SW 1271 (cell line): ENCODE measurements at places on chromosomes 1 and 21.

- DNase-seq, result no peak
These were observed 12.0 kb downstream of the DUSP10 start for GRCh38 chr1:221729771-221730330.

GRCh38 chr1:6971699-6972098 is 186.4 kb downstream of the CAMTA1 start:
- no peak for DNase-seq

GRCh38 chr1:205619376-205619775 is 12.4 kb downstream of the ELK4 start:
- DNase-seq, result no peak

DNA sequence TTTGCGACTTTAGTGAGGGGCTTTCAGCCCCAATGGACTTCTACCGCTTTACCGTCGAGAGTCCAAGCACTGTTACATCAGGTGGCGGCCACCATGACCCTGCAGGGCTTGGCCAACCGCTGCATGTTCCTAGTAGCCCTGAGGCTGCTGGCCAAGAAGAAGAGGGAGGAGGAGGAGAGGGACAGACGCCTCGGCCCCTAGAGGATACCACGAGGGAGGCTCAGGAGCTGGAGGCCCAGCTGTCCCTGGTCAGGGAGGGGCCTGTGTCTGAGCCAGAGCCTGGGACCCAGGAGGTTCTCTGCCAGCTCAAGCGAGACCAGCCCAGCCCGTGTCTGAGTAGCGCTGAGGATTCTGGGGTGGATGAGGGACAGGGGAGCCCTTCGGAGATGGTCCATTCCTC is 8.6 kb upstream of the SLC25A34 start:
- DNase-seq, result no peak

GRCh38 chr1:77553568-77554291 is 128.7 kb downstream of the ZZZ3 start:
- DNase-seq, result no peak

DNA sequence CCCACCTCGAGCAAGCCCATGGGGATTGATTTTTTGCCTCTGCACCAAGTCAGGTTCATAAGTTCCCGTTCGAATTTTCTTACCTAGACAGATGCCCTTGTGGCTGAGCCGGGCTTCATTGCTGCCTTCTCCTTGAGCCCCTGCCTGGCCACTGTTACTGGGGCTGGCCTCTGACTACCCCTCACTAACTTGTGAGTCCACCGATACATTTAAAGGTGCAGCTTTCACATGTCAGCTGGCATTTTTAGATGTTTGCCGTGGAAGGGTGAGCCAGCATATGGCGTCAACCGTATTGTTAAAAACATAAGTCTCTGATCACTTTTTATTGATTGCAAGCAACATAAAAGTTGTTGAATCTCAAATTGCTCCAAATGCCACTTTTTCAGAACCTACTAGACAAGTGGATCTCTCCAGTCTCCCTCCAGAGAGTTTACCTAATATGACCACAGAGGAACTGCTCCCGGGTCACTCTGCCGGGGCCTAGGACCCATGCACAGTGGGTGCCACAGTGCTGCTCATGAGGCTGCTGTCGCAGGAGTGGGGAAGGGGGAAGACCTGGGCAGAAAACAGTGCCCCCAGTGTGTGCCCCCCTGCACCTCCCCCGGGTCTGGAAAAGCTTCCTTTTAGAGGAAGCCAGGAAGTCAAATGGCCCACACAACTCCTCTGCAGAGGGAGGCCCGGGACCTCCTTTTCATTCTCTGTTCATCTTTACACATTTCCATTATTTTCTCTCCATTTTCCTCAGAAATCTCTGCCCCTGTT is 18.8 kb downstream of the MX1 start:
- DNase-seq, result no peak

- no peak for DNase-seq
These were observed 9.8 kb downstream of the RGS18 start for GRCh38 chr1:192167911-192168700.

DNA sequence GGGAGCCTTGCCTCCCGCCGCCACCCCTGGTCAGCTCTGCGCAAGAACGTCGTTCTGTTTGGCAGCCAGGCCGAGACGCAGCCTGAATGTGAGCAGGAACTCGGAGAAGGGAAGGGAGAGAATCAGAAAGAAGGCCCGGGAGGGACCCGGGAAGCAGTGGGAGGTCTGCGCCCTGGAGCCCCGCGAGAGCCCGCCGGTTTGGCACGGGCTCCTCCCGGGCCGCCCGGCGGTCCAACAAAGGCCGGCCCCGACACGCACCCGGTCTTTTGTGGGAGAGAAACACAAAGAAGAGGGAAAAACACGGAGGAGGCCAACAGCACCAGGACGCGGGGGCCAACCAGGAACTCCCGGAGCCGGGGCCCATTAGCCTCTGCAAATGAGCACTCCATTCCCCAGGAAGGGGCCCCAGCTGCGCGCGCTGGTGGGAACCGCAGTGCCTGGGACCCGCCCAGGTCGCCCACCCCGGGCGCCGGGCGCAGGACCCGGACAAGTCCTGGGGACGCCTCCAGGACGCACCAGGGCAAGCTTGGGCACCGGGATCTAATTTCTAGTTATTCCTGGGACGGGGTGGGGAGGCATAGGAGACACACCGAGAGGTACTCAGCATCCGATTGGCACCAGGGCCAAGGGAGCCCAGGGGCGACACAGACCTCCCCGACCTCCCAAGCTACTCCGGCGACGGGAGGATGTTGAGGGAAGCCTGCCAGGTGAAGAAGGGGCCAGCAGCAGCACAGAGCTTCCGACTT is 2.7 kb upstream of the OLIG2 start:
- DNase-seq, result no peak

DNA sequence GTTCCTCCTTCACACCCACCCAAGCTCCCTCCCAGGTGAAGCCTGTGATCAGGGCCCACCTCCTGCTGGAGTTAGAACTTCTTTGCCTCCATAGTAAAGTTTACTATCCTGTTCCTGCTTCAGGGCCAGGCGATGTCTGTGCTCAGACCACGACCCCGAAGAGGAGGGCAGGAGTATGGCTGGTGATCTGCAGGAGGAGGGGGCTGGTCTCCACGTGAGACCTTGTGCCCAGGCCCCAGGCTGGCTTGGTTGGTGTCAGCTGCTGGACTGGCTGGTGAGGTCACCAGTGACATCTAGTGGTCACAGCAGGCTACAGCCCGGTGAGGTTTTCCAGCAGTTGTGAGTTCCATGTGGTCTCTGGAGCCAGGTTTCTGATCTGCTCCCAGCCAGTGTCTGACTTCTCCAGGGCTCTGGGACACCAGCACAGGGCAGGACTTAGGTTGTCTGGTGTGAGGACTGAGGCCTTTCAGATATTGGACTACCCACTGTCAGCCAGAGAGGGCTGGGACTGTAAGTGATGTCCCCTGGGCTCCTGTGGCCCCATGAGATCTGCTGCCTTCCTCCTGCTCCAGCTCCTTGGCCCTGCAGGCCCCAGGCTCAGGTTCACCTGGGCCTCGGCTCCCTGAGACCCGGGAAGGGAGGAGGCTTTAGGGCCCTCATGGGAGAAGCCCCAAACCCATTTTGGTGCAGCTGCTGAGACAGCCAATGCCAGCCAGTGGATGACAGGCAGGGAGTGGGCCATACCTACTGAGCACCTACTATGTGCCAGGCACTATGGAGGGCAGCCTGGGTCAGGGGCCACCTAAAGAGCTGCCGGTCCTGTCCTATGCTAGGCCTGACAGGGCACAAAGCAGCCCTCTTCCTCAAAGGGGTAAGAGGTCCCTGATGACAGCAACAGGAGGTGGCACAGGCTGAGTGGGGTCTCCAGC is 6.0 kb upstream of the UBL4B start:
- DNase-seq, result peak; percentile 43

- DNase-seq, result no peak
These were observed 38.4 kb upstream of the CASZ1 start for GRCh38 chr1:10834770-10835412.

GRCh38 chr1:97050506-97050905 is 328.9 kb downstream of the PTBP2 start:
- peak; percentile 5 for DNase-seq

- no peak for DNase-seq
These were observed 25.0 kb downstream of the HRNR start for GRCh38 chr1:152198982-152199381.

DNA sequence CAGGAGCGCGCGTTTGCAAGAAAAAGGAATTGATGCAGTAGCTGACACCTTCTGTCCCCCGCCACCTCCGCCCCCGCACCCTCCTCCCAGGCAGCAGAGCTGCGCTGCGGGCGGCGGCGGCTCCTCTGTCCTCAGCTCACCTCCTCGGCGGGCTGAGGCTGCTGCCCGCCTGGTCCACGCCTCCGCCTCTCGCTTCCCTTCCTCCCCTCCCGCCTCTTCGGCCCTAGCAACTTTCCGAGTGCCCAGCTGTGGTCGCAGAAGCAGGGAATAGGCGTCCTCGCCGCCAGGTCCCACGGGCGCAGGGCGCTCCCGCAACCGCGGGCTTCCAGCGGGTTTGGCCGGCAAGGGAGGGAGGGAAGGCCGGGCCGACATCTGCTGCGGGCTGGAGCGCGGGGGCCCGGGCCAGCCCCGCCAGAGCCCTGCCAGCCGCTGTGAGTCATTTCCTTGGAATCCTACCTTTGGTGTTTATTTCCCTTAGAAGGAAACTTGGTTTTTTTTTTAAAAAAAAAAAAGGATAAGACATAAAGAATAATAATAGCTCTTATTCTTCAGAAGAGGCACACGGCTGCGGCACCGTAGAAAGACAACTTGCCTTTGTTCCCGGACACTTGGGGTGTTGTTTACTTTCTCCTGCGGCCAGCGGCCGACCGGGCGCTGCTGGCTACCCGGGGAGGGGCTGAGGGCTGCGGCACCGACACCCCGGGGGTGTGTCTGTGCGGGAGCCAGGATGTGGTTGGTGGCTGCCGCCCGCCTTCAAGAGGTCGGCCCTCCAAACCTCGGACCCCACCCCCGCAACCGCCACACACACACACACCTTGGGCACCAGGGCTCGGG is 1.1 kb downstream of the SERTAD4 start:
- DNase-seq, result peak; percentile 76

DNA sequence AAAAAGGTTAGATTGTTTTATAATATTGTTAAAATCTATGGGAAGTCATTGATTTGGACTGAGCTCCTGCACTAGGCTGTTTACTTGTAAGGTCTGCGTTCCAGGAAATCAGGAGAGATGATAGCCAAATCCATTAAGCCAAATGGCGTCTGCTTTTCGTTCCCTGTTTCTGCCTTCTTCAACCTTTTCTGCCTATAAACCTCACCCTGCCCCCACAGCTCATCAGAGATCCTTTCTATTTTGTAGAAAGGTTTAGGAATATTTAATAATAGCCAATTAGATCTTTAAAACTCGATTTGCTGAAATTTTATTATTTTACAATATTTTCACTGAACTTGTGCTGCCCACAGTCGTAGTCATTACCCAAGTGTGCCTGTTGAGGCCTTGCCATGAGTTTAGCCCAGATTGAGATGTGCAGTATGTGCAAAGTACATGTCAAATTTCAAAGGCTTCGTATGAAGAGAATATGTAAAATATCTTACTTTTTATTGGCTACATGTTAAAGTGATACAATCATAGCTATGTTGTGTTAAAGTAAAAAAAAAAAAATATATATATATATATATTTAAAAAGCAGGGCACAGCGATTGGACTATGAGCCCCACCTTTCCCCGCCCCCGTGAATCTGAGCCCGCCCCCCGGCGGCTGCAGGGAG is 444 bp upstream of the IARS2 start:
- peak; percentile 8 for DNase-seq

DNA sequence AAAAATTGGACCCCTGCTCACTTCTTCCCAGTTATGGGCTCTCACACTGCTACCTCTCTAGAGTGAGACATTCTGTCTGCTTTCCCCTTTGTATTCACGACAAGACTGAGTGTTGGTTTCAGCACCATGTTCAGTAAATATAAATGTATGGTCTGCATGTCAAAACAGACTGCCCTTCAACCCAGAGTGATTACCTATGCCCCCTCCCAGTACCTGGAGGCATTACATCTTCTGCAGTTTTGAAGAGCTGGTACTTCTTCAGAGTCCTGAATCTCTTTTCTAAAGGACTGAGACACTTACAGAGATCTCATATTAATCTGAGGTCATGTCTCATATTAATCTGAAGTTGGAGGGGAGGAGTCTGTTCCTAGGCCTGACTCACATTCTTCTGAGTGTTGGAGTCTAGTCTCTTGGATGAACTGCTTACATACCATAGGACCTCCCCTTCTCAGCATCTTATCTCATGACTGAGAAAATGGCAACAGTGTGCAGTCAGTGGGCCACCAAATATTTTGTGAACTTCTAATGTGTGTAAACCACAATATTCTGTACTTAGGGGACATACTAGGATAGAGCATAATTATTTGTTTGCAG is 80.3 kb downstream of the RGL1 start:
- no peak for DNase-seq

GRCh38 chr1:215380566-215380965 is 186.5 kb upstream of the KCTD3 start:
- no peak for DNase-seq

DNA sequence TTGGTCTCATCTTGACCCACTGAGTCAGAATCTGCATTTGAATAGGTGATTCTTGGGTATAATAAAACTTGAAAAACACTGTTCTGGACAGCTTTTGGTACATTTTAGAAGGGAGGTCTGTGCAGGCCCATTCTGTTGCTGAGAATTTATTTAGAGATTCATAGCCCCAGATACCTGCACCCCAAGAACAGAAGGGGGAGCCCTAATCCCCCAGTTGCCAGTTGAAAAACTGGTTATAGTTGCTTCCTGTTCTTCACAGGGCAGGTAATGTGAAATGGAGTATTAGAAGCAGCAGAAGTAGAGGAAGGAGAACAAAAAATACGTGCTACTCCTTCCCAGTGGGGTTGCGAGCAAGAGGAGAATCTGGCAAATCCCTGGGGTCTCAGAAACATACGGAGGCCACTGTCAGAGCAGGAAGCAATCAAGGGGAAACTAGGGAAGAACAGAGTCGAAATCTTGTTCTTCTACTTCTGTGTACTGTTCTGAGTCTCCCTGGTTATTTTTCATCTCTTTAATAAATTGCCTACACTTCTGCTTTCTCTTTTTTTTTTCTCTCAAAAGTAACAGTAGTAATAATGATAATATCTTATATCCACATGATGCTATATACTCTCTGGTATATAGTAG is 4.6 kb upstream of the CLCA2 start:
- DNase-seq, result no peak

- no peak for DNase-seq
These were observed 51.7 kb upstream of the POU3F1 start for GRCh38 chr1:38098101-38098847.

GRCh38 chr1:225738763-225739162 is 38.9 kb upstream of the SRP9 start:
- DNase-seq, result no peak

GRCh38 chr1:63908016-63908415 is 134.2 kb downstream of the ROR1 start:
- no peak for DNase-seq

DNA sequence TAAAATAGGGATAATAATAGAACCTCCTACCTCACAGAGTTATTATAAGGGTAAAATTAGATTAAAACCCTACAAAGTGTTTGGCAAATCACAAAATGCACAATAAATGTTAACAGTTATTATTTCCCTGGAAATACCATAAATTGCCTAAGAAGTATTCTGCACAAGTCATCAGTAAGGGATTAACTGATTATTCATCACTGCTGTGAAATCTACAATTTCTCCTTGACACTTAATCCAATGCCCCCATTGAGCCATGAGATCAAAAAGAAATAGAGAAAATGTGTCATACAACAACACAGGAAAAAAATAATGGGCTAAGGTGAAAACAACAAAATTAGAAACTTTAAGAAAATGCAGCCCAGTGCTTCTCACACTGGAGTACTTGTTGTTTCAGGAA is 6.7 kb upstream of the SEC16B start:
- no peak for DNase-seq

GRCh38 chr21:21997390-21998333 is 999.5 kb downstream of the NCAM2 start:
- DNase-seq, result no peak

GRCh38 chr1:180243517-180244221 is 13.6 kb downstream of the LHX4 start:
- no peak for DNase-seq
